H1 (cell line): ENCODE measurements at places on chromosomes 2 and 18.

- no peak overlapping the region for H3K27ac ChIP-seq
- no peaks in the 10 kb centered on the region for H3K36me3 ChIP-seq
- no peaks in the 10 kb centered on the region; the same call in 1 of the 2 replicates for H3K4me1 ChIP-seq
- H3K4me3 ChIP-seq = no peak overlapping the region
These were observed 87.6 kb downstream of the ALPK2 start for GRCh38 chr18:58541146-58541788.

DNA sequence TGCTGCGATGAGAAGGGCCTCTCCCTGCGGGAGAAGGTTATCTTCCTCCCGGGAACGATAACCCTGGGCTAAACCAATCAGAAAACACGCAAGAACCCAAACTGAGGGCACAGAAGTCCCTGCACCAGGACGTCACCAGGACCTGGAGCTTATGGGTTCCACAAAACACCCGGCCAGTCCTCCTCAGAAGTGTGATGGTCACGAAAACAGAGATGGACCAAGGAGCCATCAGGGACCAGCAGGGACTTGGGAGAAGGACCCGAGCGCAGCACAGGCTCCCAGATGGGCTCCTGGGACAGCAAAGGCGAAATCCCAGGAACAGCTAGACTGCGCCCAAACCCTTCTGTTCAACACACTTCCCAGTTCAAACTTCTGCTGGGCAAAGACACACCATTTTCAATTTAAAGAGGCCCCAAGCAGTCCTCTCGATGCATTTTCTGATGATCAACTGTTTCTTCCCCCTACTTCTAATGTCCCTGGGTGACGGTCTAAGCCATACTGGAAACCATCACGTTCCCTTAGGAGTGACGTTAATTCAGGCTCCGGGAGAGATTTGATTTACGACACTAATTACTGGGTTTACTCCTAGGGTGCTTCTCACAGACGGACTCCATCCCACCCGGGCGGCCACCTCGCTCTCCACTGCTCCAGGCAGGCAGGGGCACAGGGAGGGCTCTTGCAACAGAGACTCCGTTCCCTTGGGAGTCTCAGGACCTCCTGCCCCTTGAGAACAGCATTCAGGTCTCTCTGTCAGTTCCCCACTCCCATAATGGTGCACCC is 29.2 kb downstream of the ZNF516 start:
- H3K4me3 ChIP-seq = no peak overlapping the region
- DNase-seq = no peak
- no peaks in the 10 kb centered on the region for H3K36me3 ChIP-seq
- H3K27ac ChIP-seq = no peak overlapping the region

DNA sequence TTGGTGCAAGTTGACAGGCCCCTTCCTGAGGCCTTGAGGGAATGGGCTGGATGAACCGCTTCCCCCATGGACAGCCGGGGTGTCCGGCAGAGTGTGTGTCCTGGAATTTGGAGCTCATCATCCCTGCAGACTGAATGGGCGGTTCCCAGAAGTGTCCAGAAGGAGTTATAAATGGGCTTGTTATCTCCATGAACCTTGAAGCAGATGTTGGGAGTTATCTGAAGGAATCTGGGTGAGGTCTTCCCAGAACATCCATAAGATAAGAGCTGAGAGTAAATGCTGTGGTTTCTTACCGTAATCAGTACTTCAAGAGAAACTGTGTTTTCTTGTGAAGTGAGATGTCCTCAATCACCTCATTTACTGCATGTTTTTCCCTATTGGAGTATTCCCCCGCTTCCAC is 21.1 kb downstream of the PLB1 start:
- no peak overlapping the region for H3K4me3 ChIP-seq
- H3K27ac ChIP-seq = no peak overlapping the region
- no peak for DNase-seq
- H3K27me3 ChIP-seq = no peaks in the 10 kb centered on the region; the same call in 1 of the 2 replicates
- H3K36me3 ChIP-seq = no peaks in the 10 kb centered on the region

DNA sequence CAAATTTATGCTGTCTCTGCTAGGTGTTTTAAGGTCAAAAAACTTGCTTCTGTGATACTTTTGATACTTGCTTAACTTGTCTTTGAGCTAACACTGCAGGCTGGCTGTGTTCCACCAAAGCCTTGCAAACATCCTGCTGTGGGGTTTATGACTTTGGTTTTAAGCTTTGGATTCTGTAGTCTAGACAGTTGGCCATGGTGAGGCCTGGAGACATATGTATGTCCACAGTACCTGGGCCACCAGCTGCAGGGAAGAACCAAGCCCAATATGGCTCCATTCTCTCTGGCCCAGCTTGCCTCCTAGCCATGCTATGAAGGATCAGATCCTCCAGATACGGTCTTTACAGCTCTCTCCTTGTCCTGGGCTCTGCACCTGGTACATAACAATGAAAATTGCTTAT is 113.9 kb downstream of the INO80D start:
- H3K4me3 ChIP-seq = no peak overlapping the region
- no peaks in the 10 kb centered on the region for H3K36me3 ChIP-seq
- no peak overlapping the region for H3K27ac ChIP-seq
- no peaks in the 10 kb centered on the region for H3K27me3 ChIP-seq
- no peaks in the 10 kb centered on the region for H3K4me1 ChIP-seq

GRCh38 chr2:202639231-202639630 is 4.5 kb downstream of the FAM117B start:
- H3K27me3 ChIP-seq = no peaks in the 10 kb centered on the region
- H3K36me3 ChIP-seq = no peaks in the 10 kb centered on the region
- no peaks in the 10 kb centered on the region for H3K4me1 ChIP-seq
- no peak overlapping the region for H3K4me3 ChIP-seq

- no peak overlapping the region for H3K4me3 ChIP-seq
- H3K27ac ChIP-seq = no peak overlapping the region
- DNase-seq = no peak
- peaks cover 1% of the 10 kb centered on the region for H3K27me3 ChIP-seq
- no peaks in the 10 kb centered on the region for H3K36me3 ChIP-seq
- no peaks in the 10 kb centered on the region for H3K4me1 ChIP-seq
These were observed 7.0 kb downstream of the NCKAP5 start for GRCh38 chr2:133561045-133561852.

GRCh38 chr2:126778561-126779501 is 119.9 kb upstream of the TEX51 start:
- H3K36me3 ChIP-seq = no peaks in the 10 kb centered on the region
- H3K4me1 ChIP-seq = no peaks in the 10 kb centered on the region
- DNase-seq = no peak
- H3K27me3 ChIP-seq = no peaks in the 10 kb centered on the region
- no peak overlapping the region for H3K27ac ChIP-seq
- H3K4me3 ChIP-seq = no peak overlapping the region

- no peaks in the 10 kb centered on the region for H3K36me3 ChIP-seq
- no peaks in the 10 kb centered on the region for H3K27me3 ChIP-seq
- H3K4me1 ChIP-seq = no peaks in the 10 kb centered on the region
- DNase-seq = no peak
- no peak overlapping the region for H3K4me3 ChIP-seq
- no peak overlapping the region for H3K27ac ChIP-seq
These were observed 40.7 kb downstream of the SLC3A1 start for GRCh38 chr2:44315945-44316344.

GRCh38 chr2:157395811-157396210 is 48.1 kb downstream of the CYTIP start:
- H3K4me3 ChIP-seq = no peak overlapping the region
- no peaks in the 10 kb centered on the region for H3K36me3 ChIP-seq
- H3K4me1 ChIP-seq = no peaks in the 10 kb centered on the region
- no peak overlapping the region for H3K27ac ChIP-seq

GRCh38 chr2:76862901-76863300 is 659.3 kb downstream of the LRRTM4 start:
- no peaks in the 10 kb centered on the region for H3K36me3 ChIP-seq
- no peak for DNase-seq

DNA sequence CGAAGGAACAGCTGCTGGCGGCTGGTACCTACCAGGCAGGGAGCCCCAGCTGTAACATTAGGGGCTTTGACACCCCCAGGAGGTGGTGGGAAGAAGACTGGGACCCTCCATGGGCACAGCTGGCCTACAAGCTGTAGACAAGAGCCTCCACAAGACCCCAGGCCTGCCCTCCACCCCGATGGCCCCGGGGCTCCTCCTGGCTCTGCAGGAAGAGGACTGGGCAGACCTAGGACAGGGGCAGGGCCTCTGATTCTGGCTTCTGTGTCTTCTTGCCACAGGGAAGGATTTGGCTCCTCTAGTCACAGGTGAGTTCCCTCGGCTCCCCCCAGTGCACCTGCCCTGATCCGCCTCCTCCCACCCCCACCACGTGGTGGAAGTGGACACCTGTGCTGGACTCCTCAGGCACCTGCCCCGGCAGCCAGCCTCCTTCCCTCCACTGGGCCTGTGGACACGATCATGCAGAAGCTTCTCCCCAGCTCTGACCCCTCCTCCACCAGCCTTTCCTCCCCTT is 53.4 kb upstream of the ODC1 start:
- no peaks in the 10 kb centered on the region for H3K4me1 ChIP-seq
- no peak for DNase-seq

GRCh38 chr2:185510060-185510459 is 228.5 kb upstream of the FSIP2 start:
- no peak overlapping the region for H3K4me3 ChIP-seq
- H3K27me3 ChIP-seq = no peaks in the 10 kb centered on the region
- H3K36me3 ChIP-seq = peaks cover 3% of the 10 kb centered on the region; the same call in 1 of the 2 replicates
- no peak for DNase-seq

DNA sequence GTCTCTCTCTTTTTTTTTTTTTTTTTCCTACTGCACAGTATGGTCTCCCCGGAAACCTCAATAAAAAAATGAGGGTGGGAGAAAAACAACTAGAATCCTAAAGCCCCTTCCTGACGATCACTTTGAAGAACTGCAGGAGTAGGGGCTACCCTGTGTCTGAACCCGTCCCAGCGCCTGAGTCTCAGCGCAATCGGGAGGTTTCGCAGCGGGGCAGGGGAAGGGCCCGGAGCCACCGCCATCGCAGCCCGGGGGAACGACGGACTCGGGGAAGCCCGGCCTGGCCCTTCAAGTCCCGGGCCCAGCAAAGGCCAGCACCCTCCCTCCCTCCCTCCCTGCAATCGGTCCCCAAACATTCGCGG is 411 bp downstream of the NARS1 start:
- DNase-seq = no peak
- no peaks in the 10 kb centered on the region for H3K27me3 ChIP-seq
- H3K36me3 ChIP-seq = peaks cover 8% of the 10 kb centered on the region
- no peaks in the 10 kb centered on the region for H3K4me1 ChIP-seq
- H3K27ac ChIP-seq = peak overlapping the region; percentile 96

DNA sequence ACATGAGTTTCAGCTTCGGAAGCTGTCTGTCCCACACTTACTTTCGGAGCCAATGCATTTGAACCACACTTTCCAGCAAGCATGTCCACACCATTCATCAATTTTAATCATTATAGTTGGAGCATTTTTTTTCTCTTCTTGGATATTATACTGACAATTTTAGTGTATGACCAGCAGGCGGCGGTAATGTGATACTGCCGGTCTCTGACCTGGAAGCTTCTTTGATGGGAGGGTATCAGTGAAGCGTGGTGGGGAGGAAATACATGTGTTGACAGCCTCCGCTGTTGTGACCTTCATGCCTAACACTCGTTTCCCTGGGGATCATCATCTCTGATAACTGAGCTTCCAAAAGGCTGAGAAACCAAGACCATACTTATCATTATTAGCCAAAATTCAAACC is 231.7 kb downstream of the GBX2 start:
- no peak for DNase-seq
- no peaks in the 10 kb centered on the region for H3K27me3 ChIP-seq
- no peak overlapping the region for H3K27ac ChIP-seq
- H3K4me3 ChIP-seq = no peak overlapping the region

GRCh38 chr2:199201539-199201938 is 256.2 kb downstream of the SATB2 start:
- no peak for DNase-seq
- peaks cover 3% of the 10 kb centered on the region; the same call in 1 of the 2 replicates for H3K4me1 ChIP-seq
- no peak overlapping the region for H3K27ac ChIP-seq
- H3K36me3 ChIP-seq = no peaks in the 10 kb centered on the region

GRCh38 chr2:174717273-174717672 is 47.0 kb downstream of the CHRNA1 start:
- H3K4me1 ChIP-seq = no peaks in the 10 kb centered on the region
- H3K27me3 ChIP-seq = no peaks in the 10 kb centered on the region
- H3K27ac ChIP-seq = no peak overlapping the region
- DNase-seq = no peak

GRCh38 chr2:208366215-208367127 is 40.1 kb upstream of the PTH2R start:
- no peak for DNase-seq
- H3K27ac ChIP-seq = no peak overlapping the region
- H3K36me3 ChIP-seq = no peaks in the 10 kb centered on the region
- no peaks in the 10 kb centered on the region for H3K27me3 ChIP-seq
- H3K4me1 ChIP-seq = no peaks in the 10 kb centered on the region

GRCh38 chr2:161991991-161992390 is 82.0 kb downstream of the DPP4 start:
- H3K4me3 ChIP-seq = no peak overlapping the region
- no peaks in the 10 kb centered on the region for H3K4me1 ChIP-seq
- H3K36me3 ChIP-seq = no peaks in the 10 kb centered on the region
- H3K27me3 ChIP-seq = no peaks in the 10 kb centered on the region
- DNase-seq = no peak

- no peaks in the 10 kb centered on the region for H3K36me3 ChIP-seq
- H3K27me3 ChIP-seq = no peaks in the 10 kb centered on the region
- DNase-seq = no peak
- no peak overlapping the region for H3K27ac ChIP-seq
- no peak overlapping the region for H3K4me3 ChIP-seq
These were observed 258.3 kb downstream of the MBD5 start for GRCh38 chr2:148279216-148279615.

GRCh38 chr2:60000686-60001085 is 552.8 kb downstream of the BCL11A start:
- no peaks in the 10 kb centered on the region for H3K4me1 ChIP-seq
- H3K27ac ChIP-seq = no peak overlapping the region
- no peaks in the 10 kb centered on the region for H3K36me3 ChIP-seq
- no peaks in the 10 kb centered on the region for H3K27me3 ChIP-seq

DNA sequence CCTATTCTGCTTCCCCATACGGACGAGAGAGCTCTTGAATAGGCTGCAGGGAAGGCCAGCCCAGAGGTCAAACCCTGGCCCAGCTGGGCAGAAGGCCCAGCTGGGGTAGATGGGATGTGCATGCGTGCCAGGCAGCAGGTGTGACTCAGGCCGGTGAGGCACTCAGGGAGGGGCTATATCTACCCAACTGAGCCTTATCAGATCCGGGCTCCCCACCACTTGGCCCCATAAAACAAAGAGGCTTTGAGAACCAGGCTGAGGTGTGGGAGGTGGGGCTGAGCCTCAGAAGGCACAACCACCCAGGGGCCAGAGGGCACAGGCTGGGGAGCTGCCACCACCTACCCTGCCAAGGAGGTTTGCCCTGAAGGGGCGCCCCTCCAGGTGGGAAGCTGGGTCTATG is 8.0 kb upstream of the CFAP65 start:
- H3K27me3 ChIP-seq = peaks cover 13% of the 10 kb centered on the region; the same call in 1 of the 2 replicates
- no peak overlapping the region for H3K4me3 ChIP-seq

- no peaks in the 10 kb centered on the region for H3K27me3 ChIP-seq
- H3K27ac ChIP-seq = no peak overlapping the region
- no peak for DNase-seq
- peaks cover 23% of the 10 kb centered on the region for H3K36me3 ChIP-seq
These were observed 67.3 kb downstream of the UXS1 start for GRCh38 chr2:106126705-106127281.

- H3K27me3 ChIP-seq = no peaks in the 10 kb centered on the region
- H3K36me3 ChIP-seq = no peaks in the 10 kb centered on the region
- no peaks in the 10 kb centered on the region for H3K4me1 ChIP-seq
- H3K27ac ChIP-seq = no peak overlapping the region
- no peak for DNase-seq
These were observed 42.2 kb upstream of the ZSWIM2 start for GRCh38 chr2:186891185-186891621.

GRCh38 chr2:127672341-127673224 is 2.7 kb downstream of the LIMS2 start:
- peaks cover 37% of the 10 kb centered on the region for H3K27me3 ChIP-seq
- H3K4me3 ChIP-seq = no peak overlapping the region
- no peaks in the 10 kb centered on the region for H3K36me3 ChIP-seq
- H3K4me1 ChIP-seq = no peaks in the 10 kb centered on the region; the same call in 1 of the 2 replicates
- DNase-seq = peak; percentile 40
- H3K27ac ChIP-seq = no peak overlapping the region
